Ureter (tissue), 1 donor: ENCODE measurements at places on chromosomes 2 and 18.

- no peak for DNase-seq
Measured at GRCh38 chr2:39629646-39630045, 36.1 kb upstream of the TMEM178A start.

GRCh38 chr2:237201461-237202287 lies 116.0 kb downstream of the COPS8 start:
- no peak for DNase-seq

- no peak for DNase-seq
Measured at GRCh38 chr2:229485857-229486256, 214.8 kb upstream of the PID1 start.

GRCh38 chr2:149903626-149904025 lies 316.1 kb upstream of the MMADHC start:
- no peak for DNase-seq

DNA sequence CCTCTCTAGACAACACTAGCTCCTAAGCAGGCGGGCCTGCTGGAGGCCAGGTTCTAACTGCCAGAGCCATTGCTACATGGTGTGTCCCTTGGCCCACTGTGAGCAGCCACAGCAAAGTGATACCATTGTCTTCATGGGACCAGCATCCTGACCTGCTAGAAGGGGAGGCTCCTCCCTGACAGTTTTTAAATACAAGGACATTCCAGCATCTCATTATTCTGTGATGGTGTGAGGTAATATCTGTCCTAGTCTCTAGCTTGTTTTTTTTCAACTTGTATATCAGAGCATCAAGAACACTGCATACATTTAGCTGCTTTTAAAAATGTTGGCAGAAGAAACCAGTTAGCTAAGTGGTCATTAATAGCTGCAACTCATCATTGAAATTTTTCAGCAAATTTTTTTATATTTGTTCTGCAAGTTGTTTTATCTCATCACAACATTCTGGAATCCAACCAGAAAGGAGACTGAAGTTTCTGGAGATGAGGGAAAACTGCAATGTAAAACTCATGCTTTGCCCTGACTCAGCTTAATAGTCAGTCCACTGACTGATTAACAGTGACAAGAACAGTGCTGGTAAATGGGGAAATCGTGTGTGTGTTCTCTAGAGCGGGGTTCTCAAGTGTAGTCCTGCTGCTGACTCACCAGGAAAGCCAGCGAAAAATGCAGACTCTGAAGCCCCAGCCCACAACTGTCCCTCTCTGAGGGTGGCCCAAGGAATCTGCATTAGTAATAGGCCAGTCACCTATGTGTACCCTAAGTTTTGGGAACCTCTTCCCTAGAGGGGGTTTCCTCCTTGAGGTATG lies 17.8 kb downstream of the MAPRE3 start:
- no peak for DNase-seq

DNA sequence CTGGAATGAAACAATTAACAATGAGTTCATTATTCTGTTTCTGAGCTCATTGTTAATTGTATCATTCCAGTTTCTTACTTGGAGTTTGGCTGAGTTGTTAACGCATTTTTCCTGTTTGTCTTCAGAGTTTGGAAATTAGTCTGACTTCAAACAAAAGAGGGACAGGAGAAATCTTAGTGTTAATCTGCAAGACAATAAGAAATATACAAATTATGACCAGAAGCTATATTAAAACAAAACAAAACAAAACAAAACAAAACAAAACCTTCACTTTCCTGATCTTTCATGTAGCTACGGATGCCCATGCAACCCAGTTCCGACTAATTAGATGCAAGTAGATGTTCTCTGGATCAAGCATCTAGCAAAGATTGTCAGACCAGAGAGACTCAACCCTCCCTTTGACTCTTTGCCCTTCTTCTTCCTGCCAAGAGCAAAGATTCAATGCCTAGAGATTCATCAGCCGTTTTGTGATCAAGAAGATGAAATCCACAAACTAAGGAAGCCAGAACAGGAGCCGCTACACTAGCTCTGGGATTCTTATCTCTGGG lies 686.2 kb upstream of the FSHR start:
- DNase-seq = no peak

- DNase-seq = no peak
Measured at GRCh38 chr2:71795486-71795885, 342.1 kb downstream of the DYSF start.

DNA sequence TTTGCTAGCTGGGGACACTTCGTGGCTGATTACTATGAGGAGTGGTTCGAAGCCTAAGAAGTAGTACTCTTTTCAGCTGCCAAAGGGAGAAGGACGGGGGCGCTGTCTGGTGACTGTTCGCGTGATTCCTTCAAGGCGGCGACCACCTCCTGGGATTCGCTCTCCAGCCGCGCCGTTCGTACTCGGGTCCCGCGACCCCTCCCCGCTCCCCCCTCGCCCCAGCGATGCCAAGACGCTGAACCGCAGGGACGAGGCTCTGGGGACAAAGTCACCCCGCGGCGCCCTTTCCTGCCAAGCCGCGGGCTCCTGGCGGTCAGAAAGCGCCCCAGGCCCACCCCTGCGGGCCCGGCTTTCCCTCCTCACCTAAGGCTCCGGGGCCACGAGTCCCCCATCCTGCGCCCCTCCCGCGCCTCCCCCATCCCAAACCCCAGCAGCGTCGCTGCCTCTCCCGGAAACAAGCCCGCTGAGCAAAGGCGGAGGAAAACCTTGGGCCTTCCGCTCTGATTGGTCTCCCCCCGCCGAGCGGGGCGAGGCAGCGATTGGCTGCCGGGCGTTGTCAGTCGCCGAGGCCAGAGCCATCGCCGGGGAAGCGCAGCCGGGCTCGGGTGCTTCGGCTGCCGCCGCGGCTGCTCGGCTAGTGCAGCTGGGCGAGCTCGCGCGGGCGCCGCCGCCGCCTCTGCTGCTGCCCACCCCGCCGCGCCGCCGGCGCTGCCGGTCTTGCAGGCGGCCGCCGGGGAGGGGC lies 404.3 kb downstream of the XIRP2 start:
- DNase-seq = peak; percentile 85

GRCh38 chr2:100380681-100381080 lies 36.8 kb downstream of the CHST10 start:
- DNase-seq = no peak

GRCh38 chr2:12008425-12009061 lies 262.1 kb downstream of the LPIN1 start:
- DNase-seq = no peak

DNA sequence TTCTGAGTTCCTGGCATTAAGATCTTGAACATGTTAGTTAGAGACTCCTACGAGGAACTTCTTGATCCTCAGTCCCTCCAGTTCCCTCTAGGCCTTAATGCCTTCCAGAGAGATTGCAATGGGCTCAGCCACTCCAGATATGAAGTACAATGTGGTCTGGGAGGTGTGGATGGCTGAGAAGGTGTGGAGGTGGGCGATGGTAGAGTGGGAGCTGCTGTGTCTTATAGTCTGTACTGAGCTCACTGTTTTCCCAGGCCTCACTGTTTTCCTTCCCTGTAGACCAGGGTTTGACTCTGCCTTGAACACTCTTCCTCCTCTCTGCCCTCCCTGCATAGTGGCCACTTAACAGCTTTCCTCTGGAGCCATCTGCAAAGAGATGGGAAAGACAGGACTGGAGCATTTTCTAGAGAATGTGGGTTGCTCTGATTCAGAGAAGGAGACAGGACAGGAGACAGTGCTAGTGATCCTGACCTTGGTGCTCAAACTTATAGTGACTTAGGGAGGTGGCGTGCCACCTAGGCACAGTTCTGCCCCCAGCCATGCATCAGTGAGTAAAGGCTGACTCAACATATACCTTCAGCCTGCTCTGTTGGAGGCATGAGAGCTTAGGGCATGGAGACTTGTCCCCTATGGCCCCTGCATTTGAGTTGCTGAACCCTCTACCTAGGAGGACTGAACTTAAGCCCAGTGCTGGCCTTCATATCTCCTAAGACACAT lies 129.7 kb downstream of the TDRD15 start:
- no peak for DNase-seq

GRCh38 chr2:127309468-127309867 lies 15.5 kb upstream of the ERCC3 start:
- DNase-seq = no peak

DNA sequence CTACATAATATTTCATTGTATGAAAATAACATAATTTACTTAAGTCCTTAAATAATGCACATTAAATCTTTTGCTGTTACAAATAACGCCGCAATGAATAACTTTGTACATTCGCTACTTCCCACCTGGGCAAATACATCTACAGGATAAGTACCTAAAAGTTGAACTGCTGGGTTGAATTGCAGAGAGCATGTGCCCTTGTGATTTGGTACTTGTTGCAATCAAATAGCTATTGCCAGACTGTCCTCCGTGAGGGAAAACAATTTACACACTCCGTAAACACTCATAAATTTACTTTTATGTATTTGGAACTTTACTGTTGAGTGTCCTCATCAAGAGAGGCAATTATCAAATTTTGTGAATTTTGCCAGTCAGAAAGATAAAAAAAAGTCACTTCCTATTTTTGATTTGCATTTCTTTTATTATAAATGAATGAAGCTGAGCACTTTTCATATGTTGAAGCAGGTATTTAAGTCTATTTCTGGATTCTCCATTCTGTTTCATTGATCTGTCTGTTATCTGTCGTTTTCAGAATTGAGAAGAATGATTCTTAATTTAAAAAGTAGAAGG lies 140.8 kb upstream of the SERTAD2 start:
- no peak for DNase-seq

- DNase-seq = no peak
Measured at GRCh38 chr2:85355521-85355920, 952 bp downstream of the ELMOD3 start.

DNA sequence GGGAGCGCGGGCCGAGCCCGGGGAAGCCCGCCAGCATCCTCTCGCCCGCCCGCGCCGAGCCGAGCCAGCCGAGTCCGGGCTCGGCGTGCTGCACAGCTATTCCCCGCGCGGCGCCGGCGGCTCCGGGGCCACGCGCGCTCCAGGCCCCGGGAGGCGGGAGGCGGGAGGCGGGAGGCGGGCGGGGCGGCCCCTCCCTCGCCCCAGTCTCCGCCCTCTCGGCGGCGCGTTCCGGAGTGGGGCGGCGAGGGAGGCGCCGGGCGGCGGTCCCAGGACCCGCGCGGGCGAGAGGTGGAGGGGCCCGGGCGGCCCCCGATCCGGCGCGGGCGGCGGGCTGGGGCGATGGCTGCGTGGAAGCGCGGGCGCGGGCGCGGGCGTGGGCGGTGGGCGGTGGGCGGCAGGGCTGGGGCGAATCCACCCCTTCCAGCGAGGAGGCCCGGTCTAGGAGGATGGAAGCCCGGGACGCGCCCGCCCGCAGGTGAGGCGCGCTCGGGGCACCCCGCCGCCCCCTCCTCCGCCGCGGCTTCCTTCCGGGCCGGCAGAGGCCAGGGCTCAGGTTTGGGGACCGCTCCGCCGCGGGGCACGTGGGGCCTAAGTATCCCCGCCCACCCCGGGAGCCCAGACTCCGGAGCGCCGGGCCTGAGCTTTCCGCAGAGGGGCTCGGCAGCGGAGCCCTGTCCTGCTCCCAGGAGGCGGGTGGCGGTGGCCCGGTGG lies at the start of gene ADCY3:
ADCY3 (minus strand) TSS at position 140 of the 711 bp plus-strand sequence. CDS start 1,250 bp downstream, outside the sequence.
- DNase-seq = no peak

GRCh38 chr2:215454519-215455246 lies 18.8 kb upstream of the FN1 start:
- no peak for DNase-seq

GRCh38 chr2:78353168-78353567 lies 672.3 kb upstream of the REG3G start:
- DNase-seq = no peak

- no peak for DNase-seq
Measured at GRCh38 chr2:164438490-164439205, 182.6 kb downstream of the GRB14 start.

GRCh38 chr2:237240252-237240651 lies 154.6 kb downstream of the COPS8 start:
- DNase-seq = no peak

- DNase-seq = no peak
Measured at GRCh38 chr2:112821682-112822081, 14.9 kb downstream of the IL1B start.

GRCh38 chr2:105375001-105375561 lies 23.8 kb downstream of the FHL2 start:
- no peak for DNase-seq

DNA sequence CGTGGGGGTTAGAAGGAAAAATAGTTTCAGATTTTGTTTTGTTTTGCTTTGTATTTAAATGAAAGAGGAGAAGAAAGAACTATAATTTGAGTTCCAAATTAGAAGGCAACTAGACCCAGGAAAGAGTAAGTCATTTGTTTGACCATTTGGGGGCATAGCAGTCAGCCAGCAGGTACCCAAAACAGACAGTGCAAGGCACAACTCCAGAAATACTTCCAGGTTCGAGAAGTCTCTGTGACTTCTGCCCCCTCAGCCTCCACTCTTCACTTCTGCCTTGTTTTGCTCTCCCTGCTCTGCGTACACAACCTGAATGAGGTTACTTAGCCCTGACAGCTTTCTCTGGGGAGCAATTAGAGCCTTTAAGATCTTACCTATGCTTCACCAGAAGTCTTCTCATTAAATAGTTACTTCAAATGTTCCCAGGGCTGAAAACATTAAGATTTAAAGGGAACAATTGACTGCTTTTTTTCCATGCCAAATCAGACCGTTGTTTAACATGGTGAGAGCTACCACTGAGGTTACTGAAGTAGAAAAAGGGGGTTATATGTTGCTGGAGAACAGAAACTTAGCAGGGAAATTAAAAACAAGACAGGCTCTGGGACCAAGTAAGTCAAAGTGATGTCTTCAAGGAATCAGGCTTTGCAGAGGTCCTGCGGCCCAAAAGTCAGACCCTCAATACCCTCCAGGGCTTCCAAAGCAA lies 216.9 kb downstream of the BCL11A start:
- DNase-seq = no peak

DNA sequence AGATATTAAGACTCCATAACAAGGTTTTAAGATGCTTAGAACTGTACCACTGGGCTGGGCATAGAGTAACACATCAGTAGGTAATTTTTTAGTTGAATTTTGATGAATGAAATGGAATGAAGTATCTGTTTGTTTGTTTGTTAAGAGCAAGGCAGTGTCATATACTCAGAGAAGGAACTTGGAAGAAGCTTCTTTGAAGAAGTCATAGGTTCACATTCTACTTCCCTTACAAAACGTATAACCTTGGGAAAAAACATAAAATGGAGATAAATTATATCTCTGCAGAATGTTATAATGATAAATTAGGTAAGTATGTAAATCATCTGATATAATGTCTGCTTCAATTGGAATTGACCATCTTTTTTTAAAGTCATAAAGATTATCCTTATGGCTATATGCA lies 122.1 kb upstream of the SLC39A10 start:
- no peak for DNase-seq

GRCh38 chr2:111118981-111119821 lies 1.5 kb upstream of the BCL2L11 start:
- peak; percentile 44 for DNase-seq
